ENCODE measurements at places on chromosomes 6 and 20.

DNA sequence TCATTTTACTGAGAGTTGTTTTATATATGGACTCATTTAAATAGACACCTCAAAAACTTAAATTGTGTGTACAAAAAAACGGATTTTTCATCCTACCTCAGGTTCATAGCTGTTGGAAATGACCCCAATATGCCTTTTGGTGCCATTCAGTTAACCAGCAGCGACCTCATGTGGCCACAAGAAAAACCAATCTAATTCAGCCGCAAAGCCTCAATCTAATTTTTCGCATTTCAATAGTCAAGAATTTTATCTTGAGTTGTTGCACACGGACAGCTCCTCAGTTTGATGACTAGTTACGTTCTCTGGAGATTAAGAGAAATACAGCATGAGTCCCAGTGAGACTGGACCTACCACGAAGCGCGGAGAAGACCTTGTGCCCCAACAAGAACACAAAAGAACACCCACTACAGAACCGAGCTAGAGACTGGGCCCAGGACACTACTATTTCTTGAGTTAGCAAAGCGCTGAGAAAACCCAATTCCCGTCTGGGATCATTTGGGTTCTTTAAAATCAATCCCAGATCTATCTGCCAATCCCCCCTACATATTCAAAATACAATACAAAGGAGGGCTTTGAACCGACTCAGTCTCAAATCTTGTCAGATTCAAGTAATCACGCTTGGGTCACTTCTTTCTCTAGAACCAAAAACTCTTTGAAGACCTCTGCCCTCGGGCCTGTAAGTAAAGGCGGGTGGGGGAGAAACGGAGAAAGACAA, 1.1 kb downstream of the TCP11 start:
- DNase-seq, result peak; percentile 56

GRCh38 chr20:10922941-10923340, 249.1 kb upstream of the JAG1 start:
- DNase-seq, result peak; percentile 71

DNA sequence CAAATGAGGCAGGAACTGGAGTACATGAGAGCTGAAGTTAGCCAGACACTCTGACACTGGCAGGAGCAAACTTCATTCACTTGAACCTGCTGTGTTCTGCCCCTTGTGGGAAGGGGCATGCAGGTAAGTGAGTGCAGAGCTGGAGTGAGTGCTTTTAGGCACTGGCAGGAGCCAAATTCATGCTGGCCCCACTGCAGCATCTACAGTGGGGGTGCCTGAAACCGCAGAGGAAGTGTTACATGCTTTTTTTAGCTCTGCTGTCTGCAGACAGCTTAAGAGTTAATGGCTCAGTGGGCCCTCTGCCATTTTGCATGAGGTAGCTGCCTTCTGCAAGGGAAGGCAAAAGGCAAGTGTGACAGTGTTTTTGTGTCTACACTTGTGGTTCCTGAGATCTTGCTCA, 167.9 kb upstream of the SYNCRIP start:
- no peak for DNase-seq

DNA sequence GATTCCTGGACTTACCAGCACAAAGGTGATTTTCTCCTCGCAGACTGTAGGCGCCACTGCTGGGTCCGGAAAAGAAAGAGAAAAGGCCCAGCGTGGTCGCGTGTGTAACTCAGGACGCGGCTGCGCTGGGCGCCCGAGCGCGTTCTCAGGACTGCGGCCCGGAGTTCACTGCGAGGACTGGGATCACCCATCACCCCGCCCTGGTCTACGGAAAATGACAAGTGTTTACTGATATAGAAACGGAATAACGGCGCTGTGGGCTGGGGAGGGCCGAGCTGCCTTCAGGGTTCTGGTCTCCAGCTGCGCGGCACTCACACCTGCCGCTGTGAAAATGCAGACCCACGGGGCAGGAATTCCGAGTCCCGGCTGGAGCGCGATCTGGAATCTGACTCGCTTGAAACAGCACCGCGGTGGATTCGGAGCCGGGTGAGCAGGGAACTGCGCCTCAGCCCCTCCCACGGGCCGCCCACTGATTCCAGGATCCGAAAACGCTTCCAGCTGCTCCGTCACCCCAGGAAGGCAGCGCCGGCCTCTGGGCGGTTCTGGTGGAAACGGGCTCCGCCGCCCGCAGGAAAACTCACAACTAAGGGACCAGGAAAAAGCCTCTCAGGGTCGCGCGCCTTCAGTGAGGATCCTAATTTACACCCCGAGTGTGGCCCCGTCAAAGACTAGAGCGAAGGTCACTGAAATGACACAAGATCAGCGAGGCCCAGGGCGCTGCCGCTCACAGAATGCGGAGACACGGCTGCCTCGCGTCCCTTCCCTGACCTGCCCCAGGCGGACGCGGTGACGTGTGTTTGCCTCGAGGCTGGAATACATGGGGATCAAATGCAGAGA, 34.5 kb downstream of the HLA-A start:
- DNase-seq, result peak; percentile 70

DNA sequence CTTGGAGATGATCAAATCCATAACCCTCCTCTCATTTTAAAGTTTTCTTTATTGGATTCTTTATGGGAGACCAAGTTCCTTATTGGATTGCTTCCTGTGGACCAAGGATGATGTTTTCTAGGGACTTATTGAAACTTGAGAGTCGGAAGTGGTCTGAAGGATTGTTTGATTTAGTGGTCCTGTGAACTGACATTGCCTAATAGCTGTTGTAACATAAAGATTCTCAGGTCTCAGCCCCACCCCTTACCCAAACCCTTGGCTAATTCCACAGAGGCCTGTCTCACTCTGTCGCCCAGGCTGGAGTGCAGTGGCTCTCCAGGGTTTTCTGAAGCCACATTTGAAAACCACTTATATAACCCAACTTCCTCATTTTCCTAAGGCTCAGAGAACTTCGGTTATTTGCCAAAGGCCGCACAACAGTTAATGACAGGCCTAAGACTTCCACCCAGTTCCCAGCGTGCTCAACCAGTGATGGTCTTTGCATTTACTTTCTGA, 77.0 kb downstream of the ATXN1 start:
- DNase-seq, result no peak

DNA sequence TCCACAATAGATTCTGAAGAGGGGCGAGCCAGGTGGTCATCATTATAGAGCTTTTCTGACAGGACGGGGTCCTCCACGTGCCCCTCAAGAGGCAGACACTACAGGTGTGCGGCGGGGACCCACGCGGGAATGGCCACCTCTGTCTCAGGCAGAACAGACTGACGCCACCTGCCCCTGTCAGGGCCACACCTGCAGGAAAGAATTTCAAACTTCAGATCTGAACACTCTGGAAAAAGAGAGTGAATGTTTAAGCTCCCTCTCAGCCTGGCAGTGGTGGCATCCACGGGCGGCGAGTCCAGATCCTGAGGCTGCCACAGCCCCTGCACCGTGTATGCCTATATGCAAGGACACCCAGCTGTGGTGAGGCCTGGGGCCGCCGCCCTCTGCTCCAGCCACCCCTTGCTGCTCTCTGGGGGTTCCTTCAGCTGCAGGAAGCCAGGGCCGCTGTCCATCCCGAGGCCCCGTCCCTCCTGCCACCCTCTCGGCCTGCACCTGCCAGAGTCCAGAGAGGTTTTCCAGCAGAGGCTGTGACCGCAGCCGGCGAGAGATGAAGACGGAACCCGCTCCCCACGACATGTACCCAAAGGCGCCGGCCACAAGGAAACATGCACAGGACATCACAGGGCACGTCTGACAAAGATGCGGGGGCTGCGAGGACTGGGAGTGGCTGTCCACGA, 234.9 kb downstream of the ERMARD start:
- DNase-seq, result no peak

- peak; percentile 50 for DNase-seq
Measured at GRCh38 chr6:114108119-114109002, 137.4 kb upstream of the HDAC2 start.

DNA sequence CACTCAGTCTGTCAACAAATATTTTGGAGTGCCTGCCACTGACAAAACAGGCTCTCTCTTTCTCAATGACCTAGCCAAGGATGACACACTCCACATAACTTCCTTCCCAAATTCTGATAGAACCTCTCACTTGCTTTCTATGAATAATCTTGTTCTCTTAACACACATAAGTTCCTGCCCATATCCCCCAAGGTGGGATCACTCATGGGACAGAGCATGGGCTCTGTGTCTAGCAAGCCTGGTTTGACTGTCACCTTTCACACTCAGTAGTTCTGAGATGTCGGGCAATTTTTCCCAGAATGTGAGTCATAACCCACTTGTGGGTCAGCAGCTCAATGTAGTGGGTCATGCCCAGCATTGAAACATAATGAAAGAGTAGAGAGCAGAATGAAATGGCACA, 78.1 kb downstream of the LRFN2 start:
- no peak for DNase-seq

GRCh38 chr6:29797135-29797534, 30.5 kb upstream of the HLA-G start:
- DNase-seq, result no peak

- no peak for DNase-seq
Measured at GRCh38 chr6:111027219-111027618, 45.4 kb downstream of the RPF2 start.

- peak; percentile 65 for DNase-seq
Measured at GRCh38 chr20:48706710-48707365, 121.0 kb downstream of the PREX1 start.

DNA sequence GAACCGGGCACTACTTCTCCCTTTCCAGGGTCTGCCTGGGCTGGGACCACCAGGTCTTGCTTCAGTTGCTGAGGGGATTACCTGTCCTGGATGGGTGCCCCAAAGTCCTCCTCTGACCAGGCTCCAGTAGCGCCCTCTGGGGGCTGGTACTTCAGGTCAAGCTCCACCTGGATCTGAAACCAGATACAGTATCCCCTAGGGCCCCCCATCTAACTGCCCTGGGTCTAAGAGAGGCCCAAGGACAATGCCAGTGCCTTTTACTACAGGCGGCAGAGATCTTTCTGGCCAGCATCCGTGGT, 11.2 kb upstream of the SPAG4 start:
- no peak for DNase-seq

GRCh38 chr6:22126910-22127309, 169.9 kb downstream of the PRL start:
- no peak for DNase-seq

GRCh38 chr20:17688965-17689364, 6.9 kb upstream of the RRBP1 start:
- no peak for DNase-seq

DNA sequence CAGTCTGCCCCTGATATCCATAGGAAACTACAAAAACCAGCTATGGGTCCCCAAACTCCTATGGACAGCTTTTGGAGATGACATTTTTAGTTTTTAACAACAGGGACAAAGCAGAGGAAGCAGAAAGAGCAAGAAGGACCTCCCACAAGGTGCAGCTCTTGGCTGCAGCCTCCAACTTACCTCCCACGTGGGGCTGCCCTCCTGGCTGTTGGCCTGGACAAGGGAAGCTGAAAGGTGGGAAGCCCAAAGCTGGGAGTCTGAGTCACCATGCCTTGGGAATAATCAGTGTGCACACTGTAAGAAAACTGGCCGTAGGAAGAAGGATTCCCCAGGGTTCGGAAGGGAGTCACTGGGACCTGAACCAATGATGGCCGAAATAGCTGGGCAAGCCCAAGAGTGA, 51.8 kb upstream of the PAX1 start:
- no peak for DNase-seq

DNA sequence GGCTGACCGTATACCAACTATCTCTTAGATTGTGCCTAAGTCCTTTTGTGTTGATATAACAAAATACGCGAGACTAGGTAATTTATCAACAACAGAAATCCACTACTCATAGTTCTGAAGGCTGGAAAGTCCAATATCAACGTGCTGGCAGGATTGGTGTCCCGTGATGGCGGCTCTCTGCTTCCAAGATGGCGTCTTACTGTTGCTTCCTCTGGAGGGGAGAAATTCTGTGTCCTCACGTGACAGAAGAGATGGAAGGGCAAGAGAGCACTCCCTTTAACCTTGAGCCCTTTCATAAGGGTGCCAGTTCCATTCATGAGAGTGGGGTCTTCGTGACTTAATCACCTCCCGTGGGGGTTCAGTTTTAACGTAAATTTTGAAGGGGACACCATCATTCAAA, 28.1 kb downstream of the RNF144B start:
- no peak for DNase-seq

- no peak for DNase-seq
Measured at GRCh38 chr6:47483853-47484546, 6.4 kb downstream of the CD2AP start.

GRCh38 chr6:52649536-52650160, 21.3 kb upstream of the TMEM14A start:
- no peak for DNase-seq

- no peak for DNase-seq
Measured at GRCh38 chr20:34512266-34512954, 3.8 kb upstream of the DYNLRB1 start.

DNA sequence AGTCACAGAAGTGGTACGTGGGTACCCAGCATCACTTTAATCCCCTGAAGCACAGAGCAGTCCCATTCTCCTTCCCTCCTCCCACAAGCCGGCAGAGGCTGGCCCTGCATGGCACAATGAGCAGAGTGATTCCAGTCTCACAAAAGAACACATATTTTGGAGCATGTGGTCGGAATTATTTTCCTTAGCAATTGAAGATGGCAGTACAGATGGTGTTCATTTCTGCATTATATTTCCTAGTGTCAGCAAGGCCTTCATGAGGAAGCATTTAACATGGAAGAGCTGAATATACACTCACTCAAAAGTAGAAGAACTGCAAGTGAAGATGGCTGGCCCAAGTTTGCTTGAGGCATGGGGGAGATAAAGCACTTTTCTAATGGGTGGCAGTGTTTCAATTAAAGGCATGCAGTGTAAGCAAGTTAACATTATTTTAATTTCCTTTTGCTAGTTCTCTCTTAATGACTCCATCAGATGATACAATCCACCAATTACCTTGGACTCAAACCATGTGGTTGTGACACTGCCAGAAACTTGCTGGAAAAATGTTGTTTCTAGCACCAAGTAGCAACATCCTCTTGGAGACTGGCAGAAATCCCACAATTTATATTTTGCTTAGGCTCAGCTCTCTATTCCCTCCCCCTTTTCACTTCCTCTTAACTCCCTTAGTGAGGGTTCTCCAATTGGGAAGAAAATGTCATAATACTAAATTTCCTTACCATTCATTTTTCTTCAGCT, 74.4 kb downstream of the ARHGAP18 start:
- DNase-seq, result peak; percentile 67

GRCh38 chr6:101015541-101015940, 134.4 kb upstream of the ASCC3 start:
- DNase-seq, result no peak

GRCh38 chr6:158518191-158519127, 41.4 kb upstream of the TMEM181 start:
- peak; percentile 45 for DNase-seq

DNA sequence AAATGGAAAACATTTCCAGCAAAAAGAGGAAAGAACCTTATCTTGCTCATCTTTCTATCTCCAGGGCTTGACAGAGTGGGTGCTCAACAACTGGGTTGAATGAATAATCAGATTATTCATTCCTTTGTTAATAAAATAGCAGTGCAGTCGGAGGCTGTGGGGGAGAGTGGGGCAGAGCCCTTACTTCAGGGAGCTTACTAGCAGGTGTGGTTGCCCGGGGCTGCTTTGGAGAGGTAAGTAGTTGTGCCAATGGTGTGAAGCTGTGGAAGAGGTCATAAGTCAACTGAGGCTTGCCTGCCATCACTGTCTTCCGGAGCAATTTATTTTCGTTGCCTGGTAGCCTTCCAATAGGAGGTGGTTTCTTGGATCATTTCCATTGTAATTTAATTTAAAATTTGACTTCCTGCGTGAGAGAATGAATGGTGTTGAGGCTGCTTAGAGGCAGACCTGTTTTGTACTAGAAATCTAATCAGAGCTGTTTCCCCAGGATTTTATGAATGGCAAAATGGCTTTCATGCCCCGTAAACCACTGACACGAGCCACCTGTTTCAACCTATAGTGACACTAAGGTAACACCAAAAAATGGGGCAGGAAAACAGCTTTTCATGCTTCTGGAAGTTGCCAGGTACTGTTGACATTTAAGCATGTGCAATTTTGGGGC, 51.4 kb downstream of the ZDHHC14 start:
- DNase-seq, result no peak

GRCh38 chr20:24098886-24099285, 110.3 kb upstream of the GGTLC1 start:
- no peak for DNase-seq
